CD8-positive, alpha-beta memory T cell (primary cell): ENCODE measurements at places on chromosomes 7 and 10. TPM values are rescaled to one million over a fixed set of nuclear protein-coding genes. Genes with fewer than 3 reads are reported as not detected.

The TAS2R41 gene
- total RNA-seq = not detected

The TMEM213 gene
- total RNA-seq = not detected

The CYP3A7 gene
- not detected for total RNA-seq

The RADIL gene
- 0.20 TPM for total RNA-seq

The CHAT gene
- not detected for total RNA-seq

The TRIM50 gene
- not detected for total RNA-seq

DNA sequence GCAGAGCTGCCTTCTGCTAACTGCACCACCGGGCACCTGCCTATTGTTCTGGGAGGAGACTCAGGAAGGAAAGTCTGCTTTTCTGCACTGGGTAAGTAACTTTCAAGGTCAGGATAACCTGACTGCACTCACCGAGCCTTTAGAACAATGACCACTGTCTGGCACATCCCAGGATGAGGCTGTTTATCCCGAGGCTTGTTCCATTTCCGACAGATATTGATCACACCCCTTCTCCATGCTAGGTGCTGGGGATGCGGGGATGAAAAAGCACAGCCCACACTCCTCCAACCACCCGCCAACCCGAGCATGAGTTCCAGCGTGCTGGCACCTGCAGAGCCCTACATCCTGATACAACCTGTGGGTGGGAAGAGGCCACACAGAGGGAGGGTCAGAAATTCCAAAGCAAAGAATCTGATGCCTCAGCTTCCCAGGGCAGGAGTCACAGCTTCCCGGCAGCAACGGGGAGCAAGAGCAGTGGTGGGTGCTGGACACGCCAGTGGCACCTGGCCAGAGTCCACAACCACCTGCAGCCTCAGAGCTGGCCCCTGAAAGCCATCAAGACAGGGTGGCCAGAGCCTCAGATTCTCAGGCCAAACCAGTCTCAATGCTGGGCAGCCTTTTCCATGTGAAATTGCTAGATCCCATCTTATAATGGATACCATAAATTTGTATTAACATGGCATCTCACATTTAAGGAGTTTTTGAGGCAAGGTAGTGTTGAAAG, 34.9 kb upstream of the CNPY1 start:
- no peak for DNase-seq

GRCh38 chr10:50610368-50610767, 13.4 kb downstream of the SGMS1 start:
- DNase-seq = no peak

DNA sequence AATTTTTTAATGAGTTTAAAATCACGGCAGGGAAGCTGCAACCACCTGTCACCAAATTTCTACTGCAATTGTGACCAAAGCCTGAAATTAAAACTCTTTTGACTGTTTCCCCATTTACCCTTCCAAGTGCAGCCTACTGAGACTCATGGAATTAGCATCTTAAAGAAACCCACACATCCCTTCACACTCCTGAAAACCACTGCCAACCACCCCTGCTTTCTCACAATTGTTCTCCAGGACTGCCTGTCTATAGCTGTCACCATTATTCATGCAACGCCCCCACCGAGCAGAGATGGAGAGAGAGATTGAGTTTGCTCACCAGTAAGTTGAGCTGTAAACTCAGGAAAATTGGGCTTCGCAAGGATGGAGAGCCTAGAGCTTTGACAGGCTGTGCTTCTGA, 383.8 kb upstream of the SORCS1 start:
- no peak for DNase-seq

GRCh38 chr7:11274074-11274473, 300.4 kb downstream of the PHF14 start:
- no peak for DNase-seq

DNA sequence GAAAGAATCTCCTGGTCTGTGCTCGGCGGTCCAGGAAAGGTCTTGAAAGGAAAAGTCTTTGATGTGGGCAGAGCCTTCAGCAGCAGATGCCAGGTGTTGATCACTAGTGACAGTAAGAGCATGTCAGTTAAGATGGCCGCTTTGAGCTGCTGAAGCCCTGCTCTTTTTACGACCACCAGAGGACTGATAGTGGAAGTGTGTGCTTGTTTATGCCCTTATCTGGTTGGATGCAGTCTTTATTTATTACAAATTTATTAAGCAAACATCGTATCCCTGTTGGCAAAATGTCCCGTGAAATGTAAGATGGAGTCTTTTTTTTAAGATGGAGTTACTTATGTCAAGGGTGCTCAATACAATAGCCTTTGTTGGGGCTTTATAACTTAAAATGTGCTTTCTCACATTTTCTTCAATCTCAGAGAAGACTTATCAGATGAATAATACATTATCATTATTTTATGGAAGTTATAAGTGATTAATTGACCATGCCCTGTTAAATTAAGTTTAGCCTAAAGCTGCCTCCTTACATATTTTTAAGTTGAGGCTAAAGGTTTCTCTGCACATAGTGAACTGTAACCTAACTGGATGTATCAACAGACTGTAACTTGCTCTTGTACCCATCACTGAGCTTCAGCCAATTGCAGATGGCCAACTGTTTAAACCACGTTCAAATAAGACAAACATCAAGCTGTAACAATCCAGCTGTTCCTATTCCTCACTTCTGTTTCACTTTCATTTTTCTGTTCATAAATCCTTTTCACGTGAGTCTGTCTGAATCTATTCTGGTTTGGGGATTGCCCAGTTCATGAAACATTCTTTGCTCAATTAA, 97.4 kb upstream of the PIK3CG start:
- DNase-seq = peak; percentile 20

DNA sequence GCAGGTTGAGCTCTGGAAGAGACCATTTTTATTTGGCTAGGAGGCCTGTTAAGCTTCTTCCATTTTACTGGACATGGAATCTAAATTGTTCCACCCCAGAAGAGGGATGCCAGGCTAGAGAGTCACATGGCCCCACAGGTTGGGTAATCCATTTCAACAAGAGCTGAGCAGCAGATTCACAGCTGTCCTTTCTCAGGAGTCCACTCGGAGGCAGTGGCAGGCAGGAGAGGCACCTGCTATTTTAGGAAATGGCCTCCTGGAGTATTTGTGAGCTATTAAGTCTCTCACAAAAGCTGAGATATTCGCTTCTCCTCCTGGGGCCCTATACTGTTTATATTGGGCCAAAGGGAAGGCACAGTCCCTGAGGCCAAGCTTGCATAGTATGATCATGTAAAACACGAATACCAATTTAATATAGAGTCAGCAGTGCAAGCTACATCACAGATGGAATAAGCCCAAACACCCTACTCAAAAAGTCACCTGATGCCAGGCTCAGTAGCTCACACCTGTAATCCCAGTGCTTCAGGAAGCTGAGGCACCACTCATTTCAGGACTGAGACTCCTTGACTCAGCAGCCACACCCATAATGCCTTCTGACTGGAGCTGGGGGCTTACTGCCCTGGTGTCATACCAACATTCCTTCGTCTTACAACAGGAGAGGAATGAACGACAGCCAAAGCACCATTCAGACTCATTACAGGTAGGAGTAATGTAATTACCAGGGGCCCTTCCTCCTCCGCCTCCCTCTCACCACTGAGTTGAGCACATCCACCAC, 124.1 kb downstream of the LMBR1 start:
- DNase-seq = no peak

- no peak for DNase-seq
These were observed 48.1 kb downstream of the ADAM22 start for GRCh38 chr7:87982116-87982515.

DNA sequence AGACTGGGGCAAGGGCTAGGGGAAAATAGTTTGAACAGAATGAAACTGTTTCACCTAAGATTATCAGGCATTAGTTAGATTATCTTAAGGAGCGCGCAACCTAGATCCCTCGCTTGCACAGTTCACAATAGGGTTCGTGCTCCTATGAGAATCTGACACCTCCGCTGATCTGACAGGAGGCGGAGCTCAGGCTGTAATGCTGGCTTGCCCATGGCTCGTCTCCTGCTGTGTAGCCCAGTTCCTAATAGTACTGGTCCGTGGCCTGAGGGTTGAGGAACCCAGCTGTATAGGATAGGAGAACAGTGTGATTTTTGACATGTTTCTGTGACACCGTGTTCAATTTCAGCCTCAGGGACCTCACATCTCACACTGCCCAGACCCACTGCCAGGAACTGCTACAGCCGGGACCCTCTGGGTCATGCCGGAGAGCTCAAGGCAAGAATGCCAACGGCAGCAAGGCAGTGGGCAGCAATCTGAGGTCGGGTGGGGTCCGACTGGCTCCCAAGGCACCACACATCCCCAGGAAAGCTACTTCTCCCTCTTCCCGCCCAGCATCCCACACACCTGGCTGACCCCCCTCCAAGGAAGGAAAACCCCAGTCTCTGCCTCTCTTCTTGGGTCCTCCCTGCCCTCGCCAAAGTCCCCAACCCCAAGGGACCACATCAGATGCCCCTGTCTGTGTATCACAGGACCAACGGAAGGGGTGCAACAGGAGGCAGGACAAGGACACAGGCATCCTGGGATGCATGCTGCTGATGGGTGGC, 31.7 kb downstream of the CAMK2B start:
- no peak for DNase-seq

DNA sequence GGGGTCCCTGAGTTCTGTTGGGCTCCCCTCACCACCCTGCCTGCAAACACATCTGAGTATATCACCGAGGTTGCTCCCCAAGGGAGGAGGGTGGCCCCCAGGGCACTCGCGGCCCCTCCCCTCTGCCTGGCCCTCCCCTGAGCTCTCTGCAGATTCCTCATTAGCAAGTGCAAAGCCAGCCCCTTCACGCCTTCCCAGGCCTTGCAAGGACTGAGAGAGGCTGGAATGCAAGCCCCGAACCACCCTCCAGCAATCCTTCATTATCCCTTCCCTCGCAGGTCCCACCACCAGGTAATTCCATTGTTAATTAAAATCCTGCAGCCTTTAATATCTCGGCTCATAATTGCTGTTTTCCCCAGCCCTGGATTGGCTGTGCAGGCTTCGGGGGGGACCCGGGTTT, 35.3 kb upstream of the MYL10 start:
- no peak for DNase-seq

DNA sequence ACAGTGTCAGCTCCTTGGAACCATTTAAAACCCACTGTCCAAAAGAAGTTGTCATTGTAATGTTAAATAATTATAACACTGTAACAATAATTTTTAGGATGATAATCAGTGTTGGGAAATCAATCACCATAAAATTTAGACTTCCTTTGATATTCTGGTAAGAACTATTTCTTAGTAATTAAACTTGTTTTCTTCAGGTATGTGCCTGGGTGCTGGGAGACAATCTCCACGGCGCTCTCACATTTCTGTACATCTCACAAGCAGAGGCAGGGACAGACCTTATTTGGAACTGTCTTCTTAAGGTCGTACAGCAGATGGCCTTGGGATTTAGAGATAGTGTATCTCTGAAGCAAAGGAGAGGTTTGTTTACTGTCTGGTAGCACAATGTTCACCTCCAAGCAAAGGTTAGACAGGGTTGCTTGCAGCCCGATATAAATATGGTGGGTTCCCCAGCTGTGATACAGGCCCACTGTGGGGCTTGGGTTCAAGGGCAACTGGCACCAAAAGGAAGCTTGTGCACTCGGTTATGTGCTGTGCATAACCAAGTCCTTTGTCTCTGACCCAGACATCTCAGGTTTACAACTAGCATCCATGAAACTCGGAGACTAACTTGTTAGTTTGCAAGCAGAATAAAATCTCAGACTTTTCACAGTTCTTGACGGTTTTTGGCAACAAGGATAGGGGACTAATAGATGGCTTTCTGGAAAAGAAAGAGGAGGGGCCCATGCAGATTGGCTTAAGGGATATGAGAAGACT, 125.5 kb downstream of the RNF32 start:
- no peak for DNase-seq

GRCh38 chr7:28960071-28960840, 2.1 kb upstream of the TRIL start:
- no peak for DNase-seq

DNA sequence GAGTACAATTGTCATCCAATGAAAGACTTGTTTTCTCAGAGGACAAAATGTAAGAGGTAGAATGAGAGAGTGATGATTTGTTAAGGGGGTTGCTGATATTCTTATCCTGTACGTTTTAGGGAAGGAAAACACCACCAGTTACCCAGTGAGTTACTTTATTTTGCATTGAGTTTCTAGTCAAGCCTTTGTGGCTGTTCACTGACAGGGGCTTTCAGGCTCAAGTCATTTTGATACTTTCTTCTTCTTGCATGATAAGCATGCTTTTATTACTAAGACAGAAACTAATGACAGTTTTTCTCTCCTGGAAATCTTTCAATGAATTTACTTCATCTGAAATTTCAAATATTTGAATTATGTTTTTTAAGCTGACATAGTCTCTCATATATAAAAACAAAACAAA, 710.2 kb upstream of the POM121L12 start:
- DNase-seq = no peak

- DNase-seq = no peak
These were observed 72.2 kb downstream of the DAGLB start for GRCh38 chr7:6375348-6376101.

DNA sequence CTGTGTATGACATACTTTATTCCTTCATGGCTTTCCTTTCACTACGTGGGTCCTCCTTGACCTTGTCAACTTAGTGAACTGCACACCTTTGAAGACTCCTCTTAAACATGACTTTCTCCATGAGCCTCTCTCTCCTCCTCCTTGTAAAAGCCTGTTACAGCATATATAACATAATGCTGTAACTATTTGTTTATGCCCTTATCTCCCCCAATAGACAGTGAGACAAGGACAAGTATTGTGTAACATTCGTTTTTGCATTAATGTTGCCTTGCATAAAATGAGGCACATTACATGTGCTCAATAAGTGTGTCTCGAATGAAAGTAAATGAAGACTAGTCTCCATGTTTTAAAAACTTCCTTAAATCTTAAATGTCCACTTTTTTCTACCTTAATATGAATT, 4.3 kb upstream of the LAMB1 start:
- DNase-seq = no peak

DNA sequence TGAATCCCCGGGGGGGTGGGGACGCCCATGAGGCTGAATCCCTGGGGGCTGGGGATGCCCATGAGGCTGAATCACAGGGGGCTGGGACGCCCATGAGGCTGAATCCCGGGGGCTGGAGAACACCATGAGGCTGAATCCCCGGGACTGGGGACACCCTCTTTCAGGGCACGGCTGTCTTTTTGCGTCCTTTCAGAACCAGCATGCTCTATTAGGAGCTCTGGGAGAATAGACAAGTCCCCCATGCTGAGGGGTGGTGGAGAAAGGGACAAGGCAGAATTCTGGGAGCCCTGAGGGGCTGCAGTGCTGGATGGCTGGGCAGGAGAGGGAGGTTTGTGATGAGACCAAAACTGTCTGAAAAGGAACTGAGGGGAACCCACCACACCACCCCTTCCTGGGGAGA, 257.3 kb upstream of the TCERG1L start:
- DNase-seq = no peak

- DNase-seq = no peak
These were observed 63.1 kb downstream of the EEPD1 start for GRCh38 chr7:36216063-36216684.
